ENCODE measurements at places on chromosomes 7 and 10.

GRCh38 chr7:159031750-159032149 is 112.9 kb downstream of the VIPR2 start:
- no peak for DNase-seq

DNA sequence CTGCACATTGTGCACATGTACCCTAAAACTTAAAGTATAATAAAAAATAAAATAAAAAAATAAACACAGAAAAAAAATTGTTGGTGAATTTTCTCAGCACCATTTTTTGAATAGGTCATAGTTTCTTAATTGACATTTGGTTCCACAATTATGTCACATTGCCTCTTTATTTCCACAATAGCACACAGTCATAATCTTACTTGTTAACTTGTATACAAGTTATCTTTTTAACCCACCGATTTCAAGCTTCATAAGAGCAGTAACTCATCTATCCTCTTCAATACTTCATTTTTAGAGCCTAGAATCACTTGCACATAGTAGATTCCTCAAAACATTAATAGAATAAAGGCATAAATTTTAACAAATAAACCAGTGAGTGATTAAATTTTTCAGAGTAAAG is 1425.1 kb upstream of the LRRTM3 start:
- DNase-seq: no peak

DNA sequence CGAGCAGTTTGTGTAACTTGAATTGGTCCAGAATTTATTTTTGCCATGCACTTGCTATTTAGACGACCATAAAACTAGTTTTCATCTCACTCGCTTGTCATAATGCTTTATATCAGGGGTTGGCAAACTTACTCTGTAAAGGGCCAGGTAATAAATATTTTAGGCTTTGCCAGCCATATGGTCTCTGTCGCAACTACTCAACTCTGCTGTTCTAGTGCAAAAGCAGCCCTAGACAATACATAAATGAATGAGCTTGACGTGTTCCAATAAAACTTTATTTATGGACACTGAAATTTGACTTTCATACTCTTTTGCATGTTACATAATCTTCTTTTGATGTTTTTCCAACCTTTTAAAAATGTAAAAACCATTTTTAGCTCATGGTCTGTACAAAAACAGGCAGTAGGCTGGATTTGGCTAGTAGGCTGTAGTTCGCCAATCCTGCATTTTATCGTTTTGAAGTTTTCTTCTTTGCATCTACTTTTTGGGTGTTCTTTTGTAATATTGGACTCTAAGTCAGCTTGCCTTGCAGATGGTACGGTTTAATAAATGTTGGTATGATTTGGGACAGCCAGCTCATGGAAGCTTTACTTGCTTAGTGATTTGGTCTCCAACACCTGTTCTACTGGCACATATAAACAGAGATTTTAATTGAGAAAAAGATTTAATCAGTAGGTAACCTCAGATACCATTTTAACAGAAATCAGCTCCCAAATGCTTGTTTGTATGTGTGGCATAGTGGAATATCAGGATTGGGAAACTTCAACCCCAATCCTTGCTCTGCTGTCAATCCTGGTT is 25.6 kb downstream of the SND1 start:
- no peak for DNase-seq

GRCh38 chr7:4830176-4830575 is 31.7 kb downstream of the PAPOLB start:
- DNase-seq: no peak

- DNase-seq: no peak
Measured at GRCh38 chr10:241966-242643, 106.8 kb downstream of the ZMYND11 start.

DNA sequence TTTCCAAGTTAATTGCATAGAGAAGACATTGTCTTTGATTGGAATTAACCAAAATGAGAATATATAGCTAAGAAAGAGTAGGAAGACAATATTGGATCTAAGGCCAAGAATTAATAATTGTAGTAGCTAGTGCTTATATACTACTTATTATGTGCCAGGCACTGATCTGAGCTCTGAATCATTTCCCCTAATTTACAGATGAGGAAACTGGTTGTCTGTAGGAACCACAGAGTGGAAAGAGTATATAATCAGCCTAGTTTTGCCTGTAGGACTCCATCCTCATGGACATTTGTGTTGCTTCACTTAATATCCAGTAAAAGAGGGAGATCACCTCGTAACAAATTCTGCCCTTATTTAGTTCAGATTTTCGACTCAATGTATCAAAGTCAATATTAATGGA is 127.9 kb downstream of the ARID5B start:
- no peak for DNase-seq

All from stimulated activated CD4-positive, alpha-beta T cell treated with anti-CD3 and anti-CD28 coated beads, TNF-alpha, amount 100 ng/mL, for 1 hour (primary cell).